ENCODE measurements at places on chromosomes 6 and 20. TPM values are rescaled to one million over a fixed set of nuclear protein-coding genes. Genes with fewer than 3 reads are reported as not detected.

The NCOA3 gene
- total RNA-seq = 36.2 TPM

The KIF6 gene
- under 0.01 TPM for total RNA-seq

The PRSS35 gene
- not detected for total RNA-seq

The WFDC10A gene
- total RNA-seq = not detected

The CYP21A2 gene
- total RNA-seq = 0.28 TPM

The FRMD1 gene
- total RNA-seq = not detected

The DDX43 gene
- 1.00 TPM for total RNA-seq

The TP53TG5 gene
- total RNA-seq = not detected

The PDYN gene
- total RNA-seq = not detected

The BPIFA1 gene
- total RNA-seq = 24.0 TPM

The ZFP57 gene
- under 0.01 TPM for total RNA-seq

The MYBL2 gene
- total RNA-seq = 0.34 TPM

The SDC4 gene
- total RNA-seq = 303 TPM

The SCGN gene
- not detected for total RNA-seq

The FOXC1 gene
- 6.9 TPM for total RNA-seq

The CLVS2 gene
- not detected for total RNA-seq

The TSBP1 gene
- not detected for total RNA-seq

The HSPA12B gene
- total RNA-seq = not detected

The TTPAL gene
- 15.7 TPM for total RNA-seq

The ZNF831 gene
- not detected for total RNA-seq

The PSORS1C2 gene
- total RNA-seq = not detected

The NKX2-4 gene
- not detected for total RNA-seq

The TOX2 gene
- 0.28 TPM for total RNA-seq

The MROH8 gene
- under 0.01 TPM for total RNA-seq

The OVOL2 gene
- total RNA-seq = 11.0 TPM

The PNLDC1 gene
- total RNA-seq = not detected

The GPX5 gene
- total RNA-seq = not detected

The SLC35A1 gene
- total RNA-seq = 14.0 TPM

The GMPR gene
- total RNA-seq = 0.43 TPM

The TDRD6 gene
- total RNA-seq = 0.50 TPM

The NUS1 gene
- total RNA-seq = 39.0 TPM

The KIF13A gene
- total RNA-seq = 71.7 TPM

The PRICKLE4 gene
- total RNA-seq = 1.1 TPM

The ETV7 gene
- total RNA-seq = under 0.01 TPM

The PI16 gene
- not detected for total RNA-seq

The TENT5A gene
- total RNA-seq = 16.4 TPM

The CST2 gene
- not detected for total RNA-seq

The RIPPLY2 gene
- total RNA-seq = not detected

The ADGRF5 gene
- not detected for total RNA-seq

The SLC26A8 gene
- total RNA-seq = not detected

The FKBP1C gene
- 0.34 TPM for total RNA-seq

The BACH2 gene
- total RNA-seq = 0.68 TPM

The PPIL6 gene
- 21.2 TPM for total RNA-seq
